Central memory CD8-positive, alpha-beta T cell (primary cell): ENCODE measurements at places on chromosomes 3 and 15.

DNA sequence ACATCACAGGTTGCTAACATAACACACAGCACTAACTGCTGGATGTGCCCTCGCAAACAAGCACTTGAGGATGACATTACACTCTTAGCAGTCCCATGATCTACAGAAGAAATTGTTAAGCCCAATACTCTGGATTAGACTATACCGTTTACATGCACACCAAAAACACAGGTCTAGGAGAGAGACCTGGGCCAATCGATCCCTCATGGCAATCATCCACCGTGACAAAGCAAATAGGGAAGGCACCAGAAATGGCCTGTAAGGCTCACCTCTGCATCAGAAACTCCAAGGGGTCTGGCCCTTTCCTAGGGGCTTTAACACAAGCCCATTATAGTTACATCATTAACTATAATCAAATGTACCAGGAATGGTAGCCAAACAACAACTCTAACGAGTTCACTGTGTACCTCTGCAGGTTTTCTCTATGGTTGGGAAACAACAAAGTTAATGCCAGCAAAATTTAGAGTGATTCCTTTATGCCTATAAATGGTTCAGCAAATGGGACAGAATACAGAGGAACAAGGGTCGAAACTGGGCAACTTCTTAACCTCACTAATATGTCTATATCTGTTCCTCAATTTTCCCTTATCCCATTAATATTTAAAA, 18.5 kb downstream of the TRANK1 start:
- no peak for DNase-seq
- H3K4me1 ChIP-seq: peaks cover 16% of the 10 kb centered on the region
- peaks cover 3% of the 10 kb centered on the region for H3K36me3 ChIP-seq
- H3K4me3 ChIP-seq: no peak overlapping the region
- H3K27ac ChIP-seq: no peak overlapping the region
- no peaks in the 10 kb centered on the region for H3K27me3 ChIP-seq

DNA sequence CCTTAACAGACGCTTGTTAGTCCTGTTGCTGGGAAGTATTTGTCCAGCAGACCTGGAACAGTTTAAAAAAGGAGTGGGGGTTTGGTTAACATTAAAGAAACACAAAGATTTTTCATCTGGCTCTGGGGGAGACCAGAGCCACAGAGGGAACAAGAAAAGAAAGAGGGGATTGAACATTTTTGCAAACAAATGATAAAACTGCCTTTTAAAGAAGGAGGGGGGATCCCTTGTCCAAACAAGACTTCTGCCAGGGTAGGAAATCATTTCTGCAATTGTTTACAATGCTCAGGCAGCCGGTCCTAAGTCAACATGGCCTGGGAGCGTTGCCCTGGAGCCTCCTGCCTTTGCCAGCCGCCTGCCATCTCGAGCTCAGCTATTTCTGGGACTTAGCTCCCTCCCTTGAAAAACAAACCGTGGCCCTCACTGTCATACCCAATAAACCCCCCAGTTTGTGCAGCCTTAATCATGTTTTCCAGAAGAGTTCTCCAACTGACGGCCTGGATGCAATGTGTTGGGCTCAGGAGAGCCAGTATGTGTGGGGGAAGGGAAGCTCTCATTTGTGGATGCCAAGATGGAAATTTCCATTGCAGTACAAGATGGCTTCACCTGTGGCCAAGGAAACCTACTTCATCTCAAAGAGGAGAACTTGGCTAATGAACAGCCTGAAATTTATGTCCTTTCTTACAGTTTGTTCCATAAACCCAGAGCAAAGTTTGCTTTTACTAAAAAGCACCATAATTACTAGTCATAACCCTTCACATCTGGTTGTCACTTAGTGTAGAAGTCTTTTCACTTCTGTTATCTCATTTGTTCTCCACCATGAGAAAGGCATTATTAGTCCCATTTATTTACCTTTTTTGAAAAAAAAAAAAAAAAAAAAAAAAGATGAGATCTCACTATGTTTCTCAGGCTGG, 75.9 kb upstream of the RNU6-1 start:
- no peaks in the 10 kb centered on the region for H3K27me3 ChIP-seq
- no peaks in the 10 kb centered on the region for H3K36me3 ChIP-seq
- H3K27ac ChIP-seq: no peak overlapping the region
- no peaks in the 10 kb centered on the region for H3K4me1 ChIP-seq
- DNase-seq: no peak
- H3K4me3 ChIP-seq: no peak overlapping the region

DNA sequence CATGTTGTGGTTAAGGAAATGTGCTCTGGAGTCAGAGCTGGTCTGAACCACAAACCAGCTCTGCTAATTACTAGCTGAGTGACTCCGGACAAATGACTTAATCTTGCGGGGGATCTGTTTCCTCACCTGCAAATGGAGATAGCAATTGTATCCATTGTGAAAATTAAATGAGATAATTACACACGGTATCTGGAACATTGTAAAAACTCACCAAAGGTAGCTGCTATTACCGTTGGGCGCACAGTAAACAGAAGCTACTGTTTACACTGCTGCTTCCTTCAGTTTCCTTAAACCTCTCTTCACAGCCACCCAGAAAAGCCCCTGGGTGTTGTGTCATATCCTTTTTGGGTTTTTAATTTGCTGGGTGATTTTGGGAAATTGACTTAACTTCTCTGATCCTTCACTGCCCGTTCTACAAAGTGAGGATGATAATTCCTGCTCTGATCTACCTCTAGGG, 107.8 kb downstream of the MEGF11 start:
- DNase-seq: no peak
- peaks cover 1% of the 10 kb centered on the region for H3K36me3 ChIP-seq
- peaks cover 4% of the 10 kb centered on the region for H3K4me1 ChIP-seq
- H3K4me3 ChIP-seq: no peak overlapping the region

GRCh38 chr3:193897288-193897687, 238.7 kb upstream of the HES1 start:
- H3K4me1 ChIP-seq: no peaks in the 10 kb centered on the region
- no peak overlapping the region for H3K27ac ChIP-seq
- H3K4me3 ChIP-seq: no peak overlapping the region
- no peaks in the 10 kb centered on the region for H3K36me3 ChIP-seq
- H3K27me3 ChIP-seq: no peaks in the 10 kb centered on the region

DNA sequence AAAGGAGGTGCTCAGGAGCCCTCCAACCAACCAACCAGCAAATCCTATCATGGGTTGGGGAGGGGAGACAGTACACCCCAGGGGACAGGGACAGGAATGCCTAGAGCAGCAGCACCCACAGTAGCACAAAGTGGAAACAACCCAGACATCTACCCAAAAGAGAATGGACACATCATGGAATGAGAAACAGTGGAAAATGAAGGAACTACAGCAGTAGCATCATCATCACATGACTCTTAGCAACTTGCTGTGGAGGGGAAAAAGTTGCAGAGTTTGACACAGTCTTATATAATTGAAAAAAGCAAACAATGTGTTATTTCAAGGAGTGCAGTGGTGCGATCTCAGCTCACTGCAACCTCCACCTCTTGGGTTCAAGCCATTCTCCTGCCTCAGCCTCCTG, 11.0 kb downstream of the C3orf22 start:
- peaks cover 22% of the 10 kb centered on the region for H3K27me3 ChIP-seq
- H3K36me3 ChIP-seq: peaks cover 3% of the 10 kb centered on the region
- no peak overlapping the region for H3K27ac ChIP-seq
- H3K4me3 ChIP-seq: no peak overlapping the region
- H3K4me1 ChIP-seq: no peaks in the 10 kb centered on the region

- H3K27ac ChIP-seq: no peak overlapping the region
- no peaks in the 10 kb centered on the region for H3K36me3 ChIP-seq
- no peak overlapping the region for H3K4me3 ChIP-seq
- no peak for DNase-seq
These were observed 36.0 kb upstream of the NR1I2 start for GRCh38 chr3:119745942-119746341.
